ENCODE measurements at places on chromosomes 12 and 14. TPM values are rescaled to one million over a fixed set of nuclear protein-coding genes. Genes with fewer than 3 reads are reported as not detected.
A peak's percentile ranks its signal among the peaks of the same experiment; 100 is the strongest.

The GPR137C gene
- polyA plus RNA-seq = not detected

The TCP11L2 gene
- polyA plus RNA-seq = 17.0 TPM

The CHGA gene
- polyA plus RNA-seq = not detected

The LAG3 gene
- not detected for polyA plus RNA-seq

The RHEBL1 gene
- polyA plus RNA-seq = 4.5 TPM

The ZDHHC22 gene
- not detected for polyA plus RNA-seq

The CDCA3 gene
- not detected for polyA plus RNA-seq

The C14orf132 gene
- not detected for polyA plus RNA-seq

The DUSP6 gene
- 23.1 TPM for polyA plus RNA-seq

The FLRT2 gene
- not detected for polyA plus RNA-seq

DNA sequence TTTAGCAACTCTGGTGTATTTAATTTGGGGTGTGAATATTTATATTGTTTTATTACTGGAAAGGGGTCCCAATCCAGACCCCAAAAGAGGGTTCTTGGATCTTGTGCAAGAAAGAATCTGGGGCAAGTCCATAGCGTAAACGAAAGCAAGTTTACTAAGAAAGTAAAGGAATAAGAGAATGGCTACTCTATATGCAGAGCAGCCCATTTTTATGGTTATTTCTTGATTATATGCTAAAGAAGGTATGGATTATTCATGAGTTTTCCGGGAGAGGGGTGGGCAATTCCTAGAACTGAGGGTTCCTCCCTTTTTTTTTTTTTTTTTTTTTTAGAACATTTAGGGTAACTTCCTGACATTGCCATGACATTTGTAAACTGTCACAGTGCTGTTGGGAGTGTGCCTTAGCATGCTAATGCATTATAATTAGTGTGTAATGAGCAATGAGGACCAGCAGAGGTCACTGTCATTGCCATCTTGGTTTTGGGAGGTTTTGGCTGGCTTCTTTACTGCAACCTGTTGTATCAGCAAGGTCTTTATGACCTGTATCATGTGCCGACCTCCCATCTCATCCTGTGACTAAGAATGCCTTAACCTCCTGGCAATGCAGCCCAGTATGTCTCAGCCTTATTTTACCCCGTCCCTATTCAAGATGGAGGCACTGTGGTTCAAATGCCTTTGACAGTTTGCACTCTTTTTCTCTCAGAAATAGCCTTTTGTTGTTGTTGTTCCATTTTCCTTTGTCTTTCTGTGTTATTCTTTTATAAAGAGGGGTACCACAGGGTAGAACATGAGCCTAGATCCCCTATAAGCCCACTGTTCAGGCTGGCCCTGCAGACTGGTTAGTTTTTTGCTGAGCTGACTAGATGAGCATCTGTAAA is 75.5 kb upstream of the DCD start:
- DNase-seq = peak; percentile 7

DNA sequence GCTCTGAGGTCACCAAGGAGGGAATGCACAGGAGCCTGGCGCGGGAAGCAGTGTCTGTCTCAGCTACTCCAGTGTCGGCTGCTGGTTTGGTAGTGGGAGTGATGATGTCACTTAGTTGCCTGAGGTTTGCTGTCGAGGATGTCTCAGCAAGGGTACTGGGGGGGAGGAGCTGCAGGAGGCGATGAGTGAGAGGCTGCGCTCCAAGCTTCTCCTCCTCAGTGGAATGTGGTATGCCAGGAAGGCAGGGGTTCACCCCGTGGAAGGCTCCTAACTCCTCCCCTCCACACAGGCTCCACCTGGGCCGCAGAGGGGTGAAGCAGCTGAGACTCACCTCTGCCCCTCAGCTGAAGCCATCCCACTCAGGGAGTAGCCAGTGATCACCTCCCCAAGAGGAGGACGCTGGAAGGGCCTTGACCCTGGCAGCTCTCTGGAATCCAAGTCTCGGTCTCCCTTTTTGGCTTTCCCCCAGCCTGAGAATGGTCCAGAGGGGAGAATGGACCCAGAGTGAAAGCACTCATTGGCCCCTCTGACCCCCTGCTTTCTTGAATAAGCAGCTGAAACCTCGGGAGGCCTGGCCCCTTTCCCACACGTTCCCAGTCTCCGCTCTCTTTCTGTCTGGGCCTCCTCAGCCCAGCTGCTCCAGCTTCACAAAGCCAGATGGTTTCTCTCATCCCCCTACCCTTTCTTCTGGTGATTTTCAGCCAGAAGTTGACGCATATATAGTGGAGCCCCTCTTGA is 178.9 kb upstream of the FKBP4 start:
- no peak for DNase-seq

DNA sequence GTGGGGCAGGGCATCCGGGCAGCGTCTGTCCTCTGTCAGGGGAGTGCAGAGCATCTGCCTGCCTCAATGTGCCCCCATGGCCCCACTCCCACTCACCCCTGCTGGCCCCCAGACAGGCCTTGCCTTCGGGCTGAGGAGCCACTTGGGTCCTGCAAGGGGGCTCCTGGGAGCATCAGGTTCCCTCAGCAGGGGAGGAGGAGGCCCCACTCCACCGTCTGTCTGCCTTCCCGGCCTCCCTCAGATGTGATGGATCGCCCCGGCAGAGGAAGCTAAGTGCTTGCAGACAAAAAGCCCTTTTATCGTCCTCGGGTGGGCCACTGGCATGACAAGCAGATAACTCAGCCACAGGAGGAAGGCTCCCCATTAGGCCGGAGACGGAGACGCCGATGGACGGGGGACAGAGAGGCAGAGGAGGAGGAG is 35.1 kb downstream of the NCOR2 start:
- no peak for DNase-seq

DNA sequence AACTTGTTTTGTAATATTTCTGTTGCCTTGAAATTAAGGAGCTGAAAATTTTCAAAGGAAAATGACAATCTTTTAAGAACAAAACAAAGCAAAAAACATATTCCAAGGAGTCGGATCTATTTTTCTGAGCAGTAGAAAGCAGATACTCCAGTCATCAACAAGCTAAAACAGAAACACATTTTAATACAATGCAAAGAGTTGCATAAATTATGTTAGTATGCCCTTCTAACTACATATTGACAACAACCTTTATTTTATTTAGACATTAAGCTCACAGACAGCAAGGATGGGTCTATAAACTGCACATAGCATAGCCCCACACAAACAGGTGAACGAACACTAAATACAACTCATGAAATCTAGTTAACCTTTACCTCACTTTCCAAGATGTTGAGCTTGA is 106.0 kb downstream of the PPP1R12A start:
- DNase-seq = no peak

- DNase-seq = no peak
Observed at GRCh38 chr14:92607702-92608429, 94.3 kb downstream of the RIN3 start.

DNA sequence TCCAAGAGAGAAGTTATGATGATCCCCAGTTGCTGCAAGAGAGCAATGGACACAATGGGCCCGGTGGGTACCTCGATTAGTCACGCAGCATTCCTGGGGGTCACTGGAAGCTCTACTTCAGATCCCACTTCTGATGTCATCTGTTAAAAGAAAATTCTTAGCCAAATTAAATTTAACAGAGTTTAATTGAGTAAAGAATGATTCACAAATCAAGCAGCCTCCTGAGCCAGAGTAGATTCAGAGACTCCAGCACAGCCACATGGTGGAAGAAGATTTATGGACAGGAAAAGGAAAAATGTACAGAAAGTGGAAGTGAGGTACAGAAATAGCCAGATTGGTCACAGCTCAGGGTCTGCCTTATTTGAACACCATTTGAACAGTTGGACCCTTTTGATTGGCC is 107.5 kb downstream of the SPTSSA start:
- no peak for DNase-seq

- DNase-seq = no peak
Observed at GRCh38 chr14:37232907-37233481, 35.3 kb downstream of the MIPOL1 start.

DNA sequence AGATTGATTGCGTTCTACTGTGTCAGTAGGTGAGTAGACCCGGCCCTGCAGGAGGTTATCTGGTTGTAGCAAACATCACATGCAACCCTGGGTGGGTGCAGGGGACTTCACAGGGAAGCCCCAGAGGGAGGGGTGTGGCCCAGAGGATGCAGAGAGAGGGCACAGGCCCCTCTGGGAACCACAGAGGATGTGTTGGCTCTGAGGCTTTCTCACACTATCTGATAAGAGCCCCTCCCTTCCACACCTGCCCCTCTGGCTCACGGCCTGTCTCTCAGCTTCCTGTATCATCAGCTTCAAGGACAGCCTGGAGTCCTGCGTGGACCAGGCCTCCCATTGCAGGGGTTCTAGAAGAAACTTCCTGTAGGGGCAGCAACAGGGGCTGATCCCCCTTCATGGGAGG is 101.9 kb downstream of the RIN3 start:
- DNase-seq = peak; percentile 87

Measured in naive B cell (primary cell).